ENCODE measurements at places on chromosomes 5 and 9.

- DNase-seq: peak; percentile 93
Measured at GRCh38 chr5:72179028-72179815, 71.9 kb downstream of the MAP1B start.

GRCh38 chr5:96794757-96795156, 13.0 kb downstream of the ERAP1 start:
- DNase-seq: no peak

GRCh38 chr5:113614191-113614590, 100.7 kb downstream of the YTHDC2 start:
- DNase-seq: no peak

GRCh38 chr5:6805841-6806240, 92.6 kb downstream of the TENT4A start:
- no peak for DNase-seq

GRCh38 chr5:28473531-28474107, 1435.2 kb upstream of the CDH9 start:
- no peak for DNase-seq

DNA sequence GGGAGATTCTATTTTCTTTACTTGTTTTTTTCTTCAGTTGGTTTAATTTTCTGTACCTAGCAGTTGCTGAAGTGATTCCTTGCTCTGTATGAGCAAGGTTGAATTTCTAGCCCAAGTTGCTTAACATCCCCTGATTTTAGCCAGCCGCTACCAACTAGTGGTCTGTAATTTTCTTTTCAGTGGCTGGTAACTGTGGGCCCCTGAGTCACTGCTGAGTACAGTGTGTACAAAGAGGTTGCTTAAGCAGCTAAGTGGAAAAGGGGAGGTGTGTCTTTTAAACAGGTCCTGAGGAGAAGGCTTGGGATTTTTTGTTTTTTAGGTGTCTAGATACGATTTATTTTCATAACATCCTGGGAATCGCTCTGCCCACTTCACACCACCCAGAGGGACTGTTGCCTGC, 254.7 kb downstream of the NR3C1 start:
- peak; percentile 57 for DNase-seq

DNA sequence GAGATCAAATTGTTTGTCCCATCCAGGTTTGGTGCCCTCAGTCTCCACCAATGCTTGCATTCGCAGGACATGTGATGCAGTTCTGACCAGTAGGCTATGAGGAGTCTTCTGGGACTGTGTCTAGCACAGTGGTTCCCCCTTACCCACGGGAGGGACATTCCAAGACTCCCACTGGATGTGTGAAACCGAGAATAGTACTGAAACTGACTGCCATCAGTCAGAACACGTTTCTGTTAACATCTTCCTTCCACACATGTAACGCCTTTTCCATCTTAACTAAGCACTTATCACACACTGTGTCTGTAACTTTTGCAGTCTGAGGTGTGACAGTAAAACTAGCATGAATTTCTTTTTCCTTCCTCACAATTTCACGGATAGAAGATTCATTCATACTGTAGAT, 74.7 kb downstream of the PTTG1 start:
- DNase-seq: no peak

GRCh38 chr5:94266170-94266569, 352.2 kb downstream of the KIAA0825 start:
- DNase-seq: no peak

GRCh38 chr5:166962461-166962860, 1329.0 kb upstream of the WWC1 start:
- no peak for DNase-seq

DNA sequence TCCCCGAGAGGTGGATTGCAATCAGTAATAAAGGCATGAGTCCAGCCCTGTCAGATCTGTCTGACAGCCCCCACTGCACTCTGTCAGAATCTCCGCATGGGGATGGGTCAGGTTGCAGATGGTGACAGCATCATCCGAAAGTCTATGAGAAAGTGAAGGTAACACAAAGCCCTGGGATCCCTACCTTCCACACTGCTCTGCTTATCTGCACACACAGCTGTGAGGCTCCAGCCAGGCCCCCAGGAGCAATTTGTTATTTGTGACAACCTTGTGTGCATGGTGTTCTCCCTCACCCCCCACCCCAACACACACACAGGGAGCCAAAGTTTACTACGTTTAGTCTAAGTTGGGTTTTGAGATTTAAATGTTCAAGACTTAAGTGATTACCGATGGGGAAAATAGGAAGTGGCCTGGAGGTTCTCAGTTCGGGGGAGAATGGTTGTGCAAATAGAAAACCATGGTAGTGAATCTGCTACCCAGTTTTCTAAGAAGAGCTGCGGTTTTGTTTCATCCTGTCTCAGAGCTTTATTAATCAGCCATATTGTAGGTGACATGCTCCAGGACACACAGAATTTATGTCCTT, 92.7 kb downstream of the SV2C start:
- no peak for DNase-seq

- DNase-seq: no peak
Measured at GRCh38 chr5:83095163-83095956, 18.0 kb downstream of the XRCC4 start.

GRCh38 chr9:2857564-2858198, 13.8 kb upstream of the PUM3 start:
- DNase-seq: peak; percentile 77

DNA sequence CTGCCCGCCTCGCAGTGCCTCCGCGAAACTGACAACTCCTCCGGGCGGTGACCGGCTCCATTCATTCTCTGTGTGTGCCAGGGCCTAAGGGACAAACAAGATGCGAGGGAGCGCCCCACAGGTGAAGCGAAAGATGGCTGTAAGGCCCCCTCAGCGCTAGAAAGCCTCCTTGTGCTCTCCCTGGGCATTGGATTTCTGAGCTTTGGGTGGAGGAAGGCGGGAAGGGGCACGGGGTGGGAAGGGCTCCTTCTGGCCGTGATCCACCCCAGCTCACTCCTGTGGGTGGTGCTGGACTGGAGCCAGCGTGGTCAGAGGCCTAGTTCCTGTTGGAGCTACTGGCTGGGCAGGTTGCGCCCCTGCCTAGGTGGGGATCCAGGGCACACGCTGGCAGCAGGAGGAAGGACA, 943 bp downstream of the GALNT12 start:
- DNase-seq: peak; percentile 56

GRCh38 chr9:137396227-137396626, 26.7 kb downstream of the EXD3 start:
- DNase-seq: peak; percentile 45

DNA sequence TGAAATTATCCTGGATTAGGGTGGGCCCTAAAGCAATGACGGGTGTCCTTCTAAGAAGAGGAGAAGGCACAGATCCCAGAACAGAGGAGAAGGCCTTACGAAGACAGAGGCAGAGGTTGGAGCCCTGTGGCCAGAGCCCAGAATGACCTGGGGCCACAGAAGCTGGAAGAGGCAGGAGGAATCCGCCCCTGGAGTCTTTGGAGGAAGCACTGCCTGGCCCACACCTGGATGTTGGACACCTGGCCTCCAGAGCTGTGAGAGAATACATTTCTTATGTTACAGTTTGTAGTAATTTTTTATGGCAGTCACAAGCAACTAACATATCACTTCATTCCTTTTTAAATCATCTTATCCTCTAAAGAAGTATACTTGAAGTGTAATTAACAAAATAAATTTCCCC, 8.5 kb downstream of the MRPL36 start:
- DNase-seq: no peak

DNA sequence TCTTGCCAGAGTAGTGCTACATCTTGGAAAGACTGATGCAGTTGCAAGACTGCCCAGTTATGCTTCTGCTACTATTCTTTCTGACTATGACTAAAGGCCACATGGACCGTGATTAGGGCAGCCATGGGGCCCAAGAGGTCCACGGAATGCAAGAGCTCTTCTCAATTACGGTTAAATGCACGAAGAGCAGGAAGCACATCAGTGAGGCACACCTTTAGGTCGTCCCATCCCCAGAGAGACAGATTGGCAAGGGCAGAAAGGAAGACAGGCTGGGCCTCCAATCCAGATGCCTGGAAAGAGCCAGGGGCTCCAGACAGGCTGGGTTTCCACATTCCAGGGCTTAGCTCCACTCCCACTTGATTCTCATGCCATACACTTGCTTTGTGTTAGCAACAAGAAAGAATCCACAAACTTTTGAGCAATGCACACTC, 132.3 kb upstream of the SLIT3 start:
- no peak for DNase-seq

DNA sequence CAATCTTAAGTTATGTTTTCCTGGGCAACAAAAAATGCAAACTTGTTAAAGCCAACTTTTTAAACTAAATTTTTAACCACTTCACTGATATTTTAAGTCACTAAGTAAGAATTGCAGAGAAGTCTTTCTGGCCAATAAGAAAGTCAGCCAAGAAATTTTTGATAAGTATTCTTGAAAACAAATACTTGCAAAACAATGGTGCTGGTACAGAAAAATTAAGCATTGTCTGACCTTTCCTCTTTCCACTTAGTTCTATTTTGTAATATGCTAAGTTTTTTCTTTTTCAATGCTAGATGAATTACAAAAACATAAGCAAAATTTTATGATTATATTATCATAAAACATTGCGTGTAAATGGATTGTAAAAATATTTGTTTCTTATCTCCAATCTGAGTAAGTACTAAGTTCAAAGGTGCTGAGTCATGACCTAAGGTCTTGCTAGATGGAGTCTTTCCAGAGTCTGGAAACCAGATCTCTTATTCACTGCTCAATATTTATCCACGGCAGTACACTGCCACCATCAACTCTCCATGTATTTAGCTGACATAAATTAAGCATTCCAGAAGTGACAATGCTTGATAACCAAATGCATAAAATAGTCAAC, 139.7 kb downstream of the MEF2C start:
- peak; percentile 41 for DNase-seq

- peak; percentile 76 for DNase-seq
Measured at GRCh38 chr5:21806943-21807342, 1046.2 kb downstream of the CDH12 start.

DNA sequence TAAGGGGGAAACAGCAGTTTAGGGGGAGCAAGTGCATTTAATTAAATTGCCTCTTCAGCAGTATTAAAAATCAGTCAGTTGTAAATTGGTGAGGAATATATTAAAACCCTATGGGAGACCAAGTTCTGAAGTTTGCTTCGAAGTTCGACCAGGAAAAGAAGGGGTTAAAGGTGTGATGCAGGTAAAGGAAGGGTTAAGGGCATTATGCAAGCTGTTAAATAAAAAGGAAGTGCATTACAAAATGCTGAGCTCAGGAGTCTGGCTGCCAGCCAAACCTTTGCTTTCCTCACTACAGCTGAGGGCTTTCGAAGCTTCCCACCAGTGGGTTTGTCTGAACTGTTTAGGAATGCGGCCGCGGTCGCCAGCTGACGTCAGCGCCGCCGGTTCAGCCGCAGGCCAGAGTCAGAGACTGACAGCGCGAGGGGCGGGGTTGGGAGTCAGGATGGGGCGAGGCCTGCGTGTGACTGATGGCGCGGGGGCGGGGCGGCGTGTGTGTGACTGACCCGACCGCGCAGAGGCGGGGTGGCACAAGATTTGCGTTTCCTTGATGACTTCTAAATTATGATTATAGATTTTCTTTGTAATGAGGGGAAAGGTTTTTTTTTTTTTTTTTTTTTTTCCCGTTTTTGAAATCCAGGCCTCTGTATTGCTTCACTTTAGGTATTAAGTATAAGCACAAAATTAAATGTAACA, 76.6 kb downstream of the ZSWIM6 start:
- peak; percentile 100 for DNase-seq

DNA sequence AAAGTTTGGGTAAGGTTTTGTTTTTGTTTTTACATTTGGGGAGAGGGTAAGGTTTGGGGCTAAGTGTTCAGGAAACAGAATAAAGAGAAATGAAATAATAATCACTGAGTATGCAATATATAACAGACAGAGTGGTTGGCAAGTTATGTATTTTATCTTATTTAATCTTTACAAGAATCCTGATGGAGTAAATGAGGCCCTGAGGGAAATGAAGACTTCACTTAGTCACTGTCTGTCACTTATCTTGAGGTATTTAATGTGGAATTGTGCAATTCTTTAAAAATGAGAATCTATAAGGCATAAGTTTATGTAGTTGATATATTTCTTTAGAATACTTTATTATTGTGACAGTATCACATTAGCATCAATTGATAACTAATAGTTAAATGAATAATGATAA, 48.1 kb downstream of the TEK start:
- DNase-seq: no peak

DNA sequence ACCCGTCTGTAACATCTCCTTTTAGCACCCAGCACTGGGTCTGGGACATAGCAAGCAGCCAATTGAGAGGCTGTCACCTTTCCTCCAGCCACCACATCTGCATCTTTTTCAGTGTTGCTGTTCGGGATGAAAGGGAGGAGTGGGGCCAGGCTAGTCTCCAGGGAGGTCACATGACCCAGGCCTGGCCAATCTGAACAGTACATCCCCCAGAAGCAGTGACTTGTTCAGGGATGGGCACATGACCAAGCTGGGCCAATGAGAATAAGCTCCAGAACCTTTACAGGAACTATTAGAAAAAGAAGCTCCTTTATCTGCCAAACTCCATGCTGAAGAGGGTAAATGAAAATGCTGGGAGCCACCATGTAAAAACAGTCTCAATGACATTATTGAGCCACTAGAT, 359.0 kb downstream of the SLIT3 start:
- no peak for DNase-seq

DNA sequence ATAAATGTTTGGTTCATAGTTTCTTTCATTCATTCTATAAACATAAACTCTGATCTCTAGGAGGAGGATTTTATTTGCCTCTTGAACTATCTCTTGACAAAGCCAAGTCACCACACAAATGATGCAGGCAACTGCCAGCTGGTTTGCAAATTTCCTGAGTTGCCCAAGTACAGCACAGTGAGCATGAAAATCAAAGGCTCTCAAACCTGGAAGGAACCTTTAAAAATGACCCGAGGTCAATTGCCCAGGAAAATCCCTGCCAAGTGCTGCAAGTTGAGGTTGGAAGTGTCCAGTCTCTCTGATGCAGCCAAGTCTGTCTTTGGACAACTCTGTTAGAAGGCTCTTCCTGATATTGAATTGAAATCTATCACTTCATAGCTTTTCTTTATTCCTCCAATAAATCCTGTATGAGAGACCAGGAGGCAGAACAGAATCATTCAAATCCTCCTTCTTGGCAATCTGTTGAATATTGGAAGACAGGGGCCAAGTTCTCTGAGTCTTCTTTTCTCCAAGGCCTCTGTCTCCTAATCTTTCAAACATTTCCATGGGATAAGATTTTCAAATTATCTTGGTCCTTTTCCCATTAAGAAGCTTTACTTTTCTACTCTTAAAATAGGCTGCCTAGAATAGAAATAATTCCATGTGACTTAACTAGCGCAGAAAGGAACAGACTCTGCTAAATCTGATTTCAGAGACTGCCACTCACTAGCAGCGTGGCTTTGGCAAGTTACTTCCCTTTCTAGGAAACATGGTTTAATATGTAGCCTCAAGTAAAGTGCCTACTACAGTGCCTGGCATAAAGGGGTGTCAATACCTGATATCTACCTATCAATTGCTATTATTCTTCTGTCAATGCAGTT, 159.2 kb downstream of the SNX18 start:
- no peak for DNase-seq

- DNase-seq: no peak
Measured at GRCh38 chr9:450057-450456, 235.4 kb downstream of the DOCK8 start.

DNA sequence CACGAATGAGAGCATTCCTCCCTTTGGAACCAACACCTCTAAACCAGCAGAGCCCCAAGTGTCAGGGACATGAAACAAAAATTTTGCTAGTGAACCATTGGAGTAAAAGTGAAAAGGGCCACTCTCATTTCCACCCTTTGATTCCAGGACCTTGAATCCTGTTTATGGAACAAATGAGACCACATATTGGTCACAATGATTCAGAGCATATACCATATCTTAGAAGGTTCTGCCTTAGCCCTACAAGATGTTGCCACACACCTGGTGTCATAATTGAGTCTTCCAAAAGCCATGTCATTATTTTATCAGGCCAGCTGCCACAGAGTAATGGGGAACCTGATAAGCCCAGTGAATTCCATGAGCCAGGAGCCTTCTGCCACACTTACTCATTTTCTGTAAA, 66.3 kb upstream of the ZBTB43 start:
- DNase-seq: no peak

Data from Daoy (cell line).